ENCODE measurements at places on chromosomes 7 and 10.

DNA sequence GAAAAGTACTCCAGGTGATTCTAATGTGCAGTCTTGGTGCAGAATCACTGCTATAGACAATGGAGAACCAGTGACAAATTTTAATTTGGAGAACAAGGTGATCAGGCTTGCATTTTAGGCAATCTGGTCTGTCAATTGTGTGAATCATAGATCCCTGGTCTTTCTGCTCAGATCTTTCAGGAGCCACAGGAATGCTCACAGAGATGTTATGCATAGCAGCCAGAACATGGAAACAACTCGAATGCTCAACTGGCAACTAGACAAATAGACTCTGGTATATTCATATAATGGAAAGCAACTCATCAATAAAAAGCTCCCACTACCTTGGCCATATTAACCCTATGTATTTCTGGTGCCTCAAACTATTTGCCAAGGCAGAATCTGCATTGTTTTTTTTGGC lies 209.1 kb downstream of the PHF14 start:
- DNase-seq, result no peak

DNA sequence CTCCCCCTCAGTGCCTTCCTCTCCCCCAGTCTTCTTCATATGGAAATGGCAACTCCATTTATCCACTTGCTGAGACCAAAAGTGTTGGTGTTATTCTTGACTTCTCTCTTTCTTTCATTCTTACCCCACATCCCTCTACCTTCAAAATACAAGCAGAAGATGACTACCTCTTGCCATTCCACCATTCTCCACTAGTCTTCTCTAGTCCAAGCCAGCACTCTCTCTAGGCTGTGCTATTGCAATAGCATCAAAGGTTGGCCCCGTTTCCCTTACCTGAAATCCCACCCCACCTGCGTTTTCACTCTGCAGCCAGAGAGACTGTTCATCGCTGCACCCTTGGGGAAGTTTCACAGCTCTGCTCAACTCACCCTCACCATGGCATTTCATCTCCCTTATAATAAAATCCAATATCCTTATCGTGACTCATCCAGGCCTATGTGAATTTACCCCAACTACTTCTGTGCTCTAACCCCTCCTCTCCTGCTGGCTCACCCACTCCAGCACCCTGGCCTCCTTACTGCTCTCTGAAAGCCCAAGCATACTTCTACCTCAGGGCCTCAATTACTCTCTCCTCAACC lies 109.1 kb downstream of the LSM5 start:
- DNase-seq, result no peak

GRCh38 chr7:44116789-44117666 lies 6.3 kb downstream of the POLD2 start:
- no peak for DNase-seq

- DNase-seq, result no peak
These were observed 70.0 kb downstream of the CRTAC1 start for GRCh38 chr10:97960269-97961056.

GRCh38 chr7:112022128-112022527 lies 184.1 kb downstream of the DOCK4 start:
- no peak for DNase-seq

- DNase-seq, result no peak
These were observed 85.3 kb upstream of the CARD11 start for GRCh38 chr7:3128857-3129490.

DNA sequence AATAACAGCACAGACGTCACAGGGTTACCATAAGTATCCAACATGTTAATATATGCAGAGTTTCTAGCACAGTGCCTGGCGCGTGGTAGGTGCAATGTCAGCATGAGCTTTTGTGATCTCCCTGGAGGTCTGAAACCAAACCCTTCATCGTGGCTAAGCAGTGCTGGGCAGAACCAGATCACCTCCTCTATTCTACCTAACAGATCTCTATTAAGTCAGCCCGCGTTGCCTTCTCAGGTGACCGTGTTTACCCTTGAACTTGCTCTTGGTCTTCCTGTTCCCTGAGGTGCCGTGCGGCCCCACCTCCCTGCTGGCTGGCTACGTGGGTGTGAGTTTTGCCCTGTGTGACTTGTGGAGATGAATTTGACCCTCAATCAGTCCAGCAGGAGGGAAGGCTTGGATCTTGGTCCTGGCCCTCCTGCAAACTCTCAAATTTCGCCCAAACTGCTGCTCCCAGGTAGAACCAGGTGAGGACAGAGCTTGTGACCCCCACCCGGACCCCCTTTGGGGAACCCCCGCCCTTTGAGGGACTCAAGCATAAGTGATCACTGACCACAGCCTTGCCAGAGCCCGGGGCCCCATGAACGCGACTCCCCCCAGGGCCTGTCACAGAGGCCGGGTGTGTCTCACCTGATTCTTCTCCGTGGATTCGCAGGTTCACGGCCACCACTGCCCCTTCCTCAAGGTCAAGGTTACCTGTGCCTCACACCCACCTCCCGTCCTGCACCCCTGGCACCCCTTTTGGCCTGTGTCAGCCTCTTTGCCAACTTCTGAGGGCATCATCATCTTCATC lies 54.2 kb downstream of the ELFN1 start:
- peak; percentile 4 for DNase-seq

- no peak for DNase-seq
These were observed 20.4 kb upstream of the INMT start for GRCh38 chr7:30731581-30731980.

DNA sequence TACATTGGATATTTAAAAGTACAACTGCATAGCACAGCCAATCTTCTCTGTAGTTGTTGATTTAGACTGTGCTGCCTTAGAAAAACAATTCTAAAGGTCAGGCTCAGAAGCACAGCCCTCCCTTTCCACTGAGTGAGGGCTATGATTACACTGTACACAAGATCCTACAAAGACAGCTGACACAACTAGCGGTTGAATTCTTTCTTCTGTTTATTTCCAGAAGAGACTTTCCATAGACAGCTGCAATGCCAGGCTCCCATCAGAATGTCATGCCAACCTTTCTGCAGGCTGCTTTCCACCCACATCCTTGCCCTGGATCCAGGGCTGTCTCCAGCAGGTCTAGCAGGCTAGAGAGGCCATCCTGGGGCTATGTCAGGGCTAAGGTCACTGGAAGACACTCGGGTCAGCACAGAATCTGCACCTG lies 39.3 kb downstream of the FAM13C start:
- DNase-seq, result no peak

DNA sequence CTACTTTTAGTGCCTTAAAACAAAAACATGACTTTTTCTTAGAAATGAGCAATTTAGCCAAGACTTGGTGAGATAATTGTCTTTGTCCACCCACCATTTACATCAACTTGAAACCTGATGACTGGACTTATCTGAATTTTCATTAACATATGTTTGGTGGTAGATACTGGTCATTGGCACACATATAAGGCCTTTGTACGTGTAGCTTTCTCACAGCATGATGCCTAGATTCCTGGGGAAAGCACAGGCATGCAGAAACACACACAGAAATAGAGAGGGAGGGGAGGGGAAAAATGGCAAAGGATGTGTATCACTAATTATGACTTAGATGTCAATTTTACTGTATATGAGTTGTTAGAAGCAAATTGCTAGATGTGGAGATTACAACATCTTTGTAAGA lies 488.4 kb downstream of the NXPH1 start:
- no peak for DNase-seq

- DNase-seq, result peak; percentile 56
These were observed 7.8 kb downstream of the CPA5 start for GRCh38 chr7:130352194-130353074.

- DNase-seq, result peak; percentile 34
These were observed 30.0 kb upstream of the PRKAR1B start for GRCh38 chr7:756928-757560.

DNA sequence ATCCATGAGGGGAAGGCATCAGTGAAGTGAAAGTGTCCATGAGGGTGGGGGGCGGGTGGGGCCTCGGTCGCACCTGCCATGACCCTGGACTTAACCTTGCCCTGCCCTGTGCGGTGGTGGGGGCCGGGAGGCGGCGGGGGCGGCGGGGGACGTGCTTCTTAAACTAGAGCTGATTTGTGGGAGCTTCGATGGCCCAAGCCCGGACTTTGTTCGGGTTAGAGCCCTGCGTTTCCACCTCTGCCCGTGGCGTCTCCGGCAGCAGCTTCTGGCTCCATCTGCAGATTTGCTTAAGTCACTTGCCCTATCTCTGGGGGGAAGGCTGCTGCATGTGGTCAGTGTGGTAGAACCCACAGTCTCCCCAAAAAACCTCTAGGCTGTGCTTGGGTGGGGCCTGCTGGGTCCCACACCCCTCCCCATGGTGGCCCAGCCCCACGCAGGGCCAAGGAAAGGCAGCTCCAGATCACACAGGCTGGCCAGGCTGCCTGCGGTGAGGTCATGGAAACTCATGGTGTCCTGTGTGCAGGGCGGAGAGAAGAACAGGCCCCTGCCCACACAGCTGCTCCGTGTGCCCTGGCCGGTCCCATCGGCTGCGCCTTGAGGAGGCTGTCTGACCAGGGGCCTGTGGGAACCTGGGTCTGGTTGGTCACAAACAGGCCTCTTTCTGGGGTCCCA lies 93.2 kb downstream of the INPP5A start:
- DNase-seq, result peak; percentile 93

DNA sequence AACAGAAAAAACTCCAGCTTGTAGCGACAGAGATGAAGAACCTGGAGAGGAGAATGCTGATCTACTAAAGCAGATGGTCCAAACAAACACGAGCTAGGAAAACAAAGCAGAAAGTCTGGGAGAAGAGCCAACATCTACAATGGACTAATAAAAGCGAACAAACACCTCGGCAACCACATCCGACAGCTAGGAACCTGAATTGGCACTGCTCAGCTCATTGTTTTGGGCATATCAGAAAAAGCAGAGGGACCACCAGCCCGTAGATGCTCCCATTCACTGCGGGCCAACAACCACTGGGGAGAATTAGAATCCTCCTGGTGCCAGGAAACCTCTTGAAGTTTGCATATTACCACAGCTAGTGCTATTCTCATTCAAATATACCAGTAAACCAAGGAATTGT lies 204.7 kb downstream of the NXPH1 start:
- DNase-seq, result peak; percentile 24

DNA sequence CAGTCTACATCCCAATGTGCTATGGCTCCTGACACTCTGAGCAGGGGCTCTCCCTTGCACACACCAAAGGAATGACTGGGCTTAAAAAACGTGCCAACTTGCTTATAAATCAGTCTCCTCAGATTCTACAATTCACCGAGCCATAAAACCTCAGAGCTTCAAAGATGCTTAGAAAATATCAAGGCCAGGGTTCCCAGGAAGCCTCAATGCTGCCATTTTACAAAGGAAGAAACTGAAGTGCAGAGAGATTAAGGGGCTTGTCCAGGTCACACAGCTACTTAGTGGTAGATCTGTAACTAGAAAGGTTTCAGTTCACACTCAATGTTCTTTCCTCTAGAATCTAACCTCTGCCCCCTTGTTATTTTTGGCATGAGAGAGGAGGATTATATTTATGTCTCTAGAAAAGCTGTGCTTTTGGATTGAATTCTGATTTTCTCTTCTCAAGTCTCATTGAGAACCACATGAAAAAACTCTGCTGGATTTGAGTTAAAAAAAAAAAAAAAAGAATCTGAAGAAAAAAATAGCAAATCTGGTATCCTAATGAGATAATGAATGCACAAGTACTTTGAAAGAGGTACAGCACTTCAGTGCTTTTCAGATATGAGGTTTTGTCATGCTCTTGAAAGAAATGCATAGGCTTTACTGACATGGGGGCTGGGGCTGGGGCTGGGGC lies 22.3 kb upstream of the TSPAN33 start:
- no peak for DNase-seq

- DNase-seq, result no peak
These were observed 141.4 kb downstream of the KIAA1217 start for GRCh38 chr10:24350070-24350921.

- DNase-seq, result no peak
These were observed 389.4 kb upstream of the AUTS2 start for GRCh38 chr7:69208848-69209247.

GRCh38 chr7:123114288-123114687 lies 85.5 kb downstream of the SLC13A1 start:
- no peak for DNase-seq

DNA sequence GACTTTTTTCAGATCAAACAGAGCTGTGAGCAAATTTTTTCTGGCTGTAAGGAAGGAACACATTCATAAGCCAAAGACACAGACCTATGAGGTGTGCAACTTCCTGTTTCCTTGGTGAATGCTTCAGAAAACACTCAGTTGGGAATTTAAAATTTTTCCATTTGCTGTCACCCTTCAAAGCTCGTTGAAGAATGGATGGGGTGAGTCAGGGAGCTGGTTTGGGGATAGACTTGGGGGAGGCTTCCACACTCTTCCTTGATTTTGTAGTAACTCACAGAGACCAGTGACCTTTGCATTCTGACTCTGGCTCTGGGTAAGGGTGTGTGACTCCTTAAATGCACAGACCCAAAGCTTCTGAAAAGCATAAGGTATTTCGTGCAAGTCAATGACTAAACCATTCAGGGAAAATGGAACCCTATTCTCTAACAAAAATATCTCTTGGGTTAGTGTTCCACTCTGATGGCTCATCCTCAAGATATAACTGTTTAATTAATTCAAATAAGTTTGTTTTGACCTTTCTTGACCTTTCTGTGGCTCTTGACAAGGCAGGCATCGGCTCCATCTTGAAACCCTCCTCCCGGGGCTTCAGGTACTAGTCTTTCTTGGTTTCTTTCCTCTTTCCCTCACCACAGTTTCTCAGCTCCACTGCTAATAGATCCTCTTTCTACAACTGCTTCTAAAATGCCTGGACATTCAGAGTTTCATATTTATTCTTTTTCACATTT lies 227.8 kb upstream of the INHBA start:
- no peak for DNase-seq

GRCh38 chr7:129604713-129605437 lies 6.6 kb upstream of the NRF1 start:
- DNase-seq, result no peak

GRCh38 chr7:132480534-132480933 lies 95.7 kb downstream of the PLXNA4 start:
- peak; percentile 82 for DNase-seq

DNA sequence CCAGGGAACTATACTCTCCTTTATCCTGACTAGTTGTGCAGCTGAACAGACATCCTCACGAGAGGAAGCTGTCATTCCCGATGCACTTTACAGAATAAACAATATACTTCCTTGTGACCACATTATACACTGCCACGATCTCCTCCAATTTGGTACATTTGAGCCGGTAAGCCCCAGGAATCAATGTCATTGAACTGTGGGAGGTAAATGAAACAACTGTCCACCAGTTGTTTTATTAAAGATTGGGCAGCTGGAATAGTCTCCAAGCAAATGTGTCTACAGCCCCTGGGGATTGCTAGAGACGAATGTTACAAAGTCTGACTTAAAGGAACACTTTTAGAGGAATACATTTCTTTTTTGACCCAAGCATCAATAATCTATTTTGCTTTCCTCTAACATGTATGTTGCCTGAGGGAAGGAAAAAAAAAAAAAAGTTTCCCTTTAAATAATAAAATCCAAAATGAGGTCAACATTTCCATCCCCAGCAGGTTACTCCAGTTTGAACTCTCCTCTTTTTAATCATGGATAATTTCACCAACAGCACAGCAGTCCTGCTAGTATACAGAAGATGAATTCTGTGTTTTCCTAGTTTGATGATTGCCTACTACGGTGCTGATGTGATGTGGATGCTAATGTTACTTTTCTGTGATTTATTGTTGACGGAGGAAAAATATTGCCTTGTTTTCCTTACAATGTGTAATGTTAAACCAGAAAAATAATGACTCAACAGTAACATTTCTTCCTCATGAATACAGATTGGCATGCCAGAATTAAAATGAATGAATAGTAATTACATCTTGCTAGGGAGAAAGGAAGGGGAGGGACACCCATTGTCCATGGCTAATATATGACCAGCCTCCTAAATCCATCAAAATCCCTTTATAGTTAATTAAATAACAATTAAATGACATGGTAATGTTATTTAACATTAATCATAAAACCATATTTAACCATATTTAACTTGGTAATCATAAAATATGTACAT lies 360.9 kb downstream of the NEBL start:
- no peak for DNase-seq

All from right cardiac atrium (tissue), 5 donors.